ENCODE measurements at places on chromosomes 2 and 18.
A peak's percentile ranks its signal among the peaks of the same experiment; 100 is the strongest.

- DNase-seq, result no peak
Observed at GRCh38 chr2:10243926-10244270, 58.8 kb upstream of the HPCAL1 start.

GRCh38 chr2:157497638-157498314 lies 53.9 kb upstream of the CYTIP start:
- peak; percentile 57 for DNase-seq

DNA sequence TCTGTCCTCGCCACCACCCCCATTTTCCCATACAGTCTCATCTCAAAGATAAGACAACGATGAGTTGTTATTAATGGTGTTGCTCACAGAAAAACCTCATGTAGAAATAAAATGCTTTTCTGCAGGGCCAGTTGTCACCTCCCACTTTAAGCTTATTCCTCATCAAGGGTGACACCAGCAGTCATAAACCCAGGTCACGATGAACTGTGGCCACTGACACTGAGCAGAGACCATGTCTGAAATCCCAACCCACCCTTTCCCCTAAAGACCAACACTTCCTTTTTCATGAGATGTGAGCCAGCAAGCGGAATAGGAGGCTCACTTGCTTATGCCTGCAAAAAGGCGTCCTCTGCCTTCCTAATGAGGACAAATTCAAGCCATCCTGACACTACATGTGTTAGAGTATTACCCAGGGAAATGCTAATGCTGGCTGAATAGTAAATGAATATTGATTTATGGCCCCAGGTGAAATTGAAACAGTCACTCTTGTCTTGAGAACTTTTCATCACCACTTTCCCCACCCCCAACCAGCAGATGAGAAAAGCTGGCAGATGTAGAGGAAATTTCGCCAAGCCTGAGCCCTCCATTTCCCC lies 228.4 kb downstream of the MGAT5 start:
- no peak for DNase-seq

GRCh38 chr2:201883606-201884369 lies 77.5 kb downstream of the CDK15 start:
- DNase-seq, result no peak

GRCh38 chr2:36741188-36741837 lies 44.8 kb downstream of the VIT start:
- DNase-seq, result no peak

Data from CD4-positive, CD25-positive, alpha-beta regulatory T cell (primary cell).